ENCODE measurements at places on chromosomes 7 and 10.
A peak's percentile ranks its signal among the peaks of the same experiment; 100 is the strongest.

DNA sequence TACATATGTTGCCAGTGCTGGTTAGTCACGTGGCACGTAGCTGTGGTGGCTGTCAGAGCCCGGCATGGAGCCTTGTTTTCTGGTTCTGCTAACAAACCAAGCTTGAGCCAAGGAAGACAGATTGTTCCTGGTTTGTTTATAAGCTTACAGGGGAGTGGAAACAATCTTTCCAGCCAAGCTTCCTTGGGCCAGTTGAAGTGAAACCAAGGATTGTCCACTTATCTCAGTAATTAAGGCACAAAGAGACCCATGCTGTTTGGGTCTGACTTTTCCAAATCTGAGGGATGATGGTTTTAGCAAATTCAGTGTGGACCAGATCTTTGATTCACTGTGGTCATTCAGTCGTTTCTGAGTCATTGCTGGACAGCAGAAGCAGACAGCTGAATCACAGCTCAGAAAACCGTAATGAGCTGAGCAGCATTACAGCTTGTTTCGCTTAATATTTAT is 297.3 kb upstream of the COBL start:
- DNase-seq = no peak

DNA sequence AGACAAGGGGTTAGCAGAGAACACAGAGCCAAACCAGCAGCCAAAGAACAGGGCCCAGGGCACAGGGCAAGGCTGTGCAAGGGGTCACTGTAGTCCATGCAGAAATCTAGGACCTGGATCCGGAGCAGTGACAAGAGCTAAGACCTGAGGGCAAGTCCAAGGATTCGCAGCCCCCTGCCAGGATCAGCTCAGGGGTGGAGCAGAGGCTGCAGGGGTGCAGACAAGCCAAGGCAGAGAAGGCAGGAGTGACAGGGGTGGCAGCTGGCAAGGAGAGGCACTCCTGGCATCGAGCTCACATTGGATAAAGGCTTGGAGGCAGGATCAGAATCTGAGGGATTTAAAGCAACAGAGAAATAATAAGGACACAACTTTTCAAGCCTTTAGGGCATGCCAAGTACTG is 80.7 kb upstream of the NANOS1 start:
- DNase-seq = no peak

DNA sequence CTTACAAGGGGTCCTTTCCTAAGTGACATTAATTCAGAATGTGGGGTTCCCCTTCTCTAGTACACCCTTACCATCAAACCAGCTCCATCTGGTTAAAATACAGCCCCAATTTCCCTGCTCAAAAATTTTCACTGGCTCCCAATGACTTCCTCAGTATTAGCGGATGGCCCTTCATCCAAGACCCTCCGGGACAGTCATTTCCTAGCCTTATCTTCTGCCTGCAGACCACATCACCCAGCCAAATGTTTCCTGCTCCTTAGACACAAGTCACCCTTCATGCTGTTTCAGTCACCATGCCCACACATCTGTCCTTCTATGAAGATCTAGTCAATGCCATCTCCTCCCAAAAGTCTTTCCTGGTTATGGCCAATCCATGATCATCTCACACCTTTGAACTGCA is 45.2 kb downstream of the PARD3 start:
- DNase-seq = no peak

DNA sequence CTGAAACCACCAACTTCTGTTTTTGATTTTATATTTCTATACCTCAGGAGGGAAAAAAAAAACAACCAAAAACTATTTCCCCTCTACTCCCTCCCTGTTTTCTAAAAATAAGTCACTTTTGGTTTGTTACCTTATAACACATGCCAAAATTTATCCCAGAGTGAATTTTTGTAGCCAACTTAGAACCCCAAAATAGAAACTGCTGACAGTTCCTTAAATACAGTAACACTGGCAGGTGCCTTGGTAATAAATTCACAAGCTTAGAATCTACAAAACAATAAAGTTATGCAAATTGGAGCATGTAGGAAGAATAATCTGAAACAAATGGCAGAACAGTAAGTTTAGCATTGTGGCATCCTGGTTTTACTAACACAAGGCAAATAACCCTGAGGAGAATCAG is 165.0 kb upstream of the HDAC9 start:
- DNase-seq = no peak

DNA sequence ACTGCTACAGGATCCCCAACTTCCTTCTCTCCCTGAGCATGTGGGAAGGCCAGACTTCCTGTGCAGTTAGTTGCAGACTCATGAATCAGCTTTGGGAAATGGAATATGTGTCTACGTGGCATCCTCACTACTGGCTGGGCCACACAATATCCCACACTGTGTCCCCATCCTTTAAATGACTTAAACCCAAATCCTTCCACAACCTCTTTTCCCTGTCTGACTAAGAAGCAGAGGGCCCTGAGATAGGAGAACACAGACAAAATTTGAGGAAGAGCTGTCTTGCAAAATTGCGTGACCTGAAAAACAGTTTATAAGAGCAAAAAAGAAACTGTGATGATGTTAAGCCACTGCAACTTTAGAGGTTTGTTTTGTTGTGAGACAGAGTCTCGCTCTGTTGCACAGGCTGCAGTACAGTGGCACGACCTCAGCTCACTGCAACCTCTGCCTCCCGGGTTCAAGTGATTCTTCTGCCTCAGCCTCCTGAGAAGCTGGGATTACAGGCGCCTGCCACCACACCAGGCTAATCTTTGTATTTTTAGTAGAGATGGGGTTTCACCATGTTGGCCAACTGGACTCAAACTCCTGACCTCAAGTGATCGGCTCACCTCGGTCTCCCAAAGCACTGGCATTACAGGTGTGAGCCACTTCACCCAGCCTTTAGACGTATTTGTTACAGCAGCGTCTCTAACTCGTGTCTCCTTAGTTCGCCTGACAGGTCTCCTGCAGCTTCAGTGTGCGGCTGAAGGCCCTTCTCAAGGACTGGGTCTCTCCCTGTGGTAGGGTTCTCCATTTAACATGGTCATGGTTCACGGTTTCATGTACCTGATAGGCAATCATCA is 46.9 kb upstream of the SFMBT2 start:
- DNase-seq = no peak

GRCh38 chr10:126250527-126251310 is 137.6 kb downstream of the ADAM12 start:
- DNase-seq = no peak

DNA sequence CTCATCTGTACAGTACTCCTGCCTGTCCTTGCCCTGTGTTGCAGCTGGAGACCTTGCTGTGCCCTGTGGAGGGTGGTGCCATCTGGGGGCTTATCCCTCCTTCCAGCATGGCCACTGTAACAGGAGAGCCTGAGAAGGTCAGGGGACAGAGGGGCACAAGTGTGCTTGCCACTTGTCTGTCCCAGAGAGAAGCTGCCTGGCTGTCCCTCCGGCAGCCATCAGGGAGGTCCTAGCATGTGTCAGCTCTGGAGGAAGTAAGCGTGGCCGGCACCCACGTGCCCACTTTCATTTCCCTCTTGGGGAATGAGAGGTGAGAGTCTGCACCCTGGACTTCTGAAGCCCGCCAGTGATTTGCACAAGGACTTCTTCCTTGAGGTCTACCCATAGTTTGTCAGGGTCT is 97.0 kb upstream of the PPIF start:
- DNase-seq = no peak

DNA sequence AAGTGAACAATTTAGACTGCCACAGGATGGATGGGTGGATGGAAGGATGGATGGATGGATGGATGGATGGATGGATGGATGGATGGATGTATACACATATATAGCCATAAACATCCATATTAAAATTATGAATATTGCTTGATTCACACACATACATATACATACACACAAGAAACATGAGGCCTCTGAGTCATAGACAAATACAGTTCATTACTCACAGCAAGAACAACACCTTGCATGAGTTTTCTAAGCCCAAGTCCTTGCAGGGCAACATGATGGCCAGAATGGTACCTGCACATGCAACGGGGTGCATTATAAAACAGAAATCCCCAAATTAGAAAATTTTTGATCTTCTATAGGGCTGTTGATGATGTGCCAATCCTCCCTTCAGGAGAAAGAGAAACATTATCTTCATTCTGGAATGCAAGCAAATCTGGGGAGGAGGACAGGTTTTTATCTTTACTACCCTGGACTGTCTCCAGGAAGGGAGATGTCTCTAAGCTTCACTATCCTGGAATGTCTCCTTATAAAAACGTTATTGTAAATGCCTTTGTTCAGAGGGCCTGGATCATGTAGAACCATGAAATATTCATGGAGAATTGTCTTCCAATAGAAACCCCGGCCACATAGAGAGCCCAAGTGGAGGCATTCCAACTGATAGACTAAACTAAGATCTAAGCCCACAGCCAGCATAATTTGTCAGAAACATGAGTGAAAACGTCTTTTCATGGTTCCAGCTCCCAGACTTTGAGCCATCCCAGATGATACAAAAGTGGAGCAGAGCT is 238.6 kb upstream of the LRRN3 start:
- no peak for DNase-seq

GRCh38 chr7:95796617-95797016 is 24.3 kb downstream of the DYNC1I1 start:
- no peak for DNase-seq

DNA sequence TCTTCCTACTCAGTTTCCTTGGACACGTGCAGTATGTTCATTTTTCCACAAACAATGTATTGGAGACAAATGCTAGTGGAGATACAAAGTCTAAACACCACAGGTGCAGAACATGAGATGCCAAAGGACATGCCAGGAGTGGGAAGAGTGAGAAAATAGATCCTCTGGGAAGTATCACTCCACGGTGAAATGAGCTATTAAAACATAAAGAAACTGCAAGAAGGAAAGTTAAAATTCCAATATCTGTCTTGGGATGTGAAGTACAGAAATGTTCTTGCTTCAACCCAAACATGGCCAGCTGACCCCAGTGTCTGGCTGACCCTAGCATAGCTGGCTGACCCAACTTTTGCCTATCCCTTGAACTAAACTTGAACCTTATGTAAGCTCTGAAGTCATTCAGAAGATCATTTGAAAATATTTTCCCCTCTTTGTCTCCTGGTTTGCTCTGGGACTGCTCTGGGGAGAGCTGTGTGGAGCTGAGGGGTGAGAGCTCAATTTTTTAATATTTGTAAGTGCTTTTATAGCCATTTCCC is 59.5 kb downstream of the FZD1 start:
- no peak for DNase-seq

DNA sequence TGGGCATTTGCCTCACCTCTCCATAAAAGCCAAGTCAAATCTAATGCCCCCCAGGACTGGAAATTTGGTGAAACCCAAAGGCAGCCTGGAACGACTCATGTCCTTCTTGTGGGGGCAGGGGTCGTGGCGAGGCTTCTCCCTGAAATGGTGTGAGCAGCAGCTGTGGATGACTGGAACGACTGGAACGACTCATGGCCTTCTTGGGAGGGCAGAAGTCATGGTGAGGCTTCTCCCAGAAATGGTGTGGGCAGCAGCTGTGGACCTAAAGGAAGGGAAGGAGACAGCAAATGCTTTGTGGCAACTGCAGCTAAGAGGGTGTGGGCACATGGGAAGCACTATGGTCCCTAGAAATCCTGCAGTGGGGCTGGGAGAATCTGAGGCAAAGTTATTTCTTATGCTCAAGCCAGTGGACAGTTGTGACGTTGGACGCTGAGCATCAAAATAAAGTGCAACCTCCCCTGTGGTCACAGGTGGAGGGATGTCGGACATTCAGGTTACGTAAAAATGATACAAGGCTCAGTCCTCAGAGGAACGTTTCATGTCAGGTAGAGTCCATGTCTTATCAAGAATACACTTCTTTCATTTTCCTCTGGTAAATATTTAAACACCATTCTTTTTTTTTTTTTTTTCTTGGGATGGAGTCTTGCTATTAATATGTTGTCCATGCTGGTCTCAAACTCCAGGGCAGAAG is 107.0 kb upstream of the KIF5B start:
- no peak for DNase-seq

DNA sequence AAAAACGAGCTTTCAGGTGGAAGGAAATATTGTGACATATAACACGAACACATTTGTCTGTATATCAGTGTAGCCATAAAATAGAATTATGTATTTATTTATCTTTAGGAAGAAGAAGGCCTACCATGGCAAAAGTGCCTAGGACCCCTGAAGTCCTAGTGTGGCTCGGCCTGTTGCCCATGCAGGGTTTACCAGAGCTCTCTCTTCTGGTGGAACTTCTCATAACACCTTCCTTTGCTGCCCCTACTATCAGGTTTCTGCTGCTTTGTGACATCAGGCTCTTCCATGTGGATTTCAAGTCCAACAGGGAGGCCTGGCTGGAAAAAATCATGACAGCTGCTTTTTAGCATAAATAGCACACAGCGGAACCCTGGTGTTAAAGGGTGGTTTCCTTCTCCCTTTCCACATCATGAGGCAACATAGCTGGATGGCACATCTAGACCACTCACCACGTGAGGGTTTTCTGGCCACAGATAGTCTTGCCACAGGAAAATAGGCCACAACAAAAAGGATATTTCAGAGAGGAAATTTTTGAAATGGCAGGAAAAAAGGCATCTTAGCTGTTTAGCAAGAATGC is 44.8 kb upstream of the ADO start:
- no peak for DNase-seq

- peak; percentile 3 for DNase-seq
Measured at GRCh38 chr7:82705517-82706260, 262.1 kb upstream of the CACNA2D1 start.

- no peak for DNase-seq
Measured at GRCh38 chr10:72659694-72660093, 32.2 kb upstream of the MCU start.

DNA sequence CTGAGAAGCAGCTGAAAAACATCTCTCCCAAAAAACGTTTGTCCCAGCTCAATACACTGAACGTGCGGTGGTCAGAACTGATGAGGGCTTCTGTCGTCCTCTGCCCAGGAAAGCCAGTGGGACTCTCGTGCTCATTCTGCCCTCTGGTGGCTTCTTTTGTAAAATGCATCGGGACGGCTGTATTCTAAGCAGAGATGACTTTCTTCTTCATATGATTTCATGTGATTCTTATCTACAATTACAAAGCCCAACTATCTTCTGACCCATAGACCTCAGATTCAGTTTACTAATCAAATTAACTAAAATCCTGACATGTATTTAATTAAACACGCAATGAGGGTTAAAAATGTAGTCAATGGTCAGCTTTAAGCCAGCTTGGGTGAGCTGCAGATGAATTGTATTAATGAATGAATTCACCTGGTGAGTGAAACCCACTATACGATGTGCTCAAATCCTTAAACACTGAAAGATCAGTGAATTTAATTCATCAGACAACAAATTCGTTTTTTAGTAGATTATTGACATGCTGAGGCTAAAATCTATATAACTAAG is 117.6 kb upstream of the FAM204A start:
- DNase-seq = peak; percentile 70

DNA sequence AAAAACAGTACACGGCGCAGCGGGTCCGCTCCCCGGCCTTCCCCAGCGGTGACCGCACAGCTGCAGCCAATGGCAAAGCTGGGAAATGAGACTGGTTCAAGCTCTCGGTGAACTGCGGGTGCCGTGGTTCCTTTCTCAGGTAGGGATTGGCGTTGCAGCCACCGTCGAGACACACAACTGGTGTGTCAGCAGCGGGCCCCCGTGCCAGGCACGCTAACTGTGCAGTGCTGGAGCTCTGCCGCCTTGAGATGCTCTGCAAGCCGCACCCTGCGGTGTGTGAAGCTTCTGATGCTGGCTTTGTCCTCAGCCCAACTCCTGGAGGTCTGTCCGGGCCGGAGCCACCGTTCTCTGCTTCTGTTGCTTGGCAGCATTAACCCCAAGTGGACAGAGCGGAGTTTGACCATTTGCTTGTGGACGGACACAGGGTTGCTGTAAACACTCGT is 20.6 kb upstream of the NKX6-2 start:
- no peak for DNase-seq

All from DMS153 (cell line).